Left renal cortex interstitium (tissue), 4 donors: ENCODE measurements at places on chromosomes 7 and 10. TPM values are rescaled to one million over a fixed set of nuclear protein-coding genes. Genes with fewer than 3 reads are reported as not detected.

The FIGNL1 gene
- polyA plus RNA-seq = 28.6 TPM

DNA sequence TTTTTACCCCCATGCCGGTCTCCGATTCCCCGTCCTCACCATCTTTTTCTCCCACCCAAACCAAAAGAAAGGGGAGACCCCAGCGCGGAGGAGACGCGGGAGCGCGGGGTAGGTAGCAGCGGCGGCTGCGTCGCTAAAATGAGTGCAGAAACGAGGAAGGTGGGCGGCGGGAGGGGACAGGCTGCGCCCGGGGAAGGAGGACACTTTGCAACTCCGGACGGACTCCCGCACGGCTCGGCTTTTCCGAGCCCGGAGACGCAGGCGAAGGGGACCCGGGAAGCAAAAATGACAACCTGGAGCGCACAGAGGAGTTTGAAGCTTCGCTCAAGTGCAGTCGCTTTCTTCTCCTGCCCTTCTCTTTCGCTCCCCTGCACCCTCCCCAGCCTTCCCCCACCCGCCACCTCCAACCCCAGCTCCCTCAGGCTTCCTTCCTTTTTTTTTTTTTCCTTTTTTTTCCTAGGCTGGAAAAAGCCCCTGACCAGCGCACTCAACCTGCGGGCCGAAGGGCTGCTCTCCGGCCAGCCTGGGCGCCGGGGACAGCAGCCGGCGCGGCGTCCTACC, 453 bp downstream of the SFMBT2 start:
- DNase-seq = no peak

DNA sequence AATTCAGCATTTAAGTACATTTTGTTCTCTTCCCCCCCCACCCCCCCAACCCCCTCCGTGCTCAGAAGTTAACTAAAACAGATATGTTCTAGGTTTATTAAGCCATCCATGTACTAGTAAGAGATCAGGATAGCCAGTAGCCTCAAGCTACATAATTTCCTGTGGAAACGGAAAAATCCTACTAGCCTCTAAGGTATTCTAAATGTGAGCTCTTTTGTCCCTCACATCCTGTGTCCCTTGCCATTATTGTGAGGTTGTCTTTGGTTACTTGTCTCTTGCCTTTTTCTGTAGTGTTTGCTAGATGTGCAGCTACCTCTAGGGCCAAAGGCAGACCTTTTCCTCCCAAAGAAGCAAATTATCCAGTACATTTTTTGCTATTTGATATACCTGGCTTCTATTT, 92.1 kb downstream of the BTRC start:
- DNase-seq = no peak

DNA sequence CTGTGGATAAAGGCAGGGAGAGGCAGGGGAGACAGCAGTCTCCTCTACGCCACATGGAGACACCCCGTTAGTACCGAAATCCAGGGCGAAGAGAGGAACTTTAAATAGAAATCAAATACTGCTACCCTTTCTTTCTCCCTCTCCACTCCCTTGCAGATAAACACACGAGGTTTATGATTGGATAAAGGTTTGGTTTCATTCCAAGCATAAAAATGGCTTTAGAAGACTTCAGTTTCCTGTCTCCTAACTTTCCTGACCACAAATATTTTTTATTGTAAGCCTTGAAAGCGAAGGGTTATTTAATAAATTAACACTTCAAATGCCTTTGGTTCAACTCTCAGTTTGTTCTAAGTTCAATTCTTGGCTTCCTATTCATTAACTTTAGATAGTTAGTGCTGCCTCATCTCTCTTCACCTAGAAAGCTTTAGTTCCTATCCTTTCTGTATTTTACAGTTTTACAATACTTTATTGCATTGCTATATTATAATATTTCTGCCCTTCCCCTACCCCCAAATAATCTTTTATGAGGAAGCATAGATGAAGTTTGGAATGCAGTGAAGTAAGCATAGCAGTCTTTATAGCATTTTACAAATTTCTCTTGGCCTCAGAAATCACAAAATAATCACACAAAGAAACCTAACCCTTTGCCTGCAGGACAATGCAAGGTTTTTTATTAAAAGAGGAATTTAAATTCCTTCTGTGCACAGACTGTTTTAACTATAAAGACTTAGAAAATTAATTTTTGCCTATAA, 31.5 kb upstream of the ARID5B start:
- DNase-seq = no peak

- no peak for DNase-seq
Measured at GRCh38 chr7:118621810-118622360, 397.4 kb downstream of the ANKRD7 start.
